Thoracic aorta (tissue), 2 donors: ENCODE measurements at places on chromosomes 12 and 14.

DNA sequence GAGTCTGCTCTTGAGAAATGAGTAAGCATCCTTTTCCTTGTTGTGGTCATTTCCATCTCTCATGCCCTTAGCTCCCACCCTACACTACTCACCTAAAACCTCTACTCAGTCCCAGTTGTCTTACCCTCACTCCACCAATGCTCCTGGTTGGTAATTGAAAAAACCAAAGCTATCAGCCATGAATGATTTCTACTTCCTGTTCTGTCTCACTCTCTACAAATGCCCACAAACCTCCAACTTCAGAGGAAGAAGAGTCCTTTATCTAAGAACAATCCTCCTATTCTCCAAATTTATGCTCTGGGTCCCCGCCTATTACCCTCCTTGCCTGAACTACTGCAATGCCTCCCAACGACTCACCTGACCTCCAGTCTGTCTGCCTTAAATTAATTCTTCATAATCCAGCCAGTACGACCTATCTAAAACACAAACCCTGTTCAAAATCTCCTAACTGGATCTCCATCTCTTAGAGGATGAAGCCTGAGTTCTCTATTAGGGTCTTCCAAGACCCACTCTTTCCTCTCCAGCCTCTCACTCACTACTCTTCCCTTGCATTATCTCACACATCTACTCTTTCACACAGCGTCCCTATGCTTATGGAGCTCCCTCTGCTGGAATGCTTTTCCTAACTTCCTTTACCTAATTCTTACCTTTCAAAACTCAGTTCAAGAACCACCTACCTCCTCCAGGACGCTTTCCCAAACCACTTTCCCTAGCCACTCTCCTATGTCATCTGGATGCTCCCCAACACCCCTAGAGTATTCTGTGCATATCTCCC lies 2.2 kb downstream of the DHRS1 start:
- DNase-seq, result no peak

- no peak for DNase-seq
Observed at GRCh38 chr12:41942354-41942753, 202.3 kb downstream of the GXYLT1 start.

DNA sequence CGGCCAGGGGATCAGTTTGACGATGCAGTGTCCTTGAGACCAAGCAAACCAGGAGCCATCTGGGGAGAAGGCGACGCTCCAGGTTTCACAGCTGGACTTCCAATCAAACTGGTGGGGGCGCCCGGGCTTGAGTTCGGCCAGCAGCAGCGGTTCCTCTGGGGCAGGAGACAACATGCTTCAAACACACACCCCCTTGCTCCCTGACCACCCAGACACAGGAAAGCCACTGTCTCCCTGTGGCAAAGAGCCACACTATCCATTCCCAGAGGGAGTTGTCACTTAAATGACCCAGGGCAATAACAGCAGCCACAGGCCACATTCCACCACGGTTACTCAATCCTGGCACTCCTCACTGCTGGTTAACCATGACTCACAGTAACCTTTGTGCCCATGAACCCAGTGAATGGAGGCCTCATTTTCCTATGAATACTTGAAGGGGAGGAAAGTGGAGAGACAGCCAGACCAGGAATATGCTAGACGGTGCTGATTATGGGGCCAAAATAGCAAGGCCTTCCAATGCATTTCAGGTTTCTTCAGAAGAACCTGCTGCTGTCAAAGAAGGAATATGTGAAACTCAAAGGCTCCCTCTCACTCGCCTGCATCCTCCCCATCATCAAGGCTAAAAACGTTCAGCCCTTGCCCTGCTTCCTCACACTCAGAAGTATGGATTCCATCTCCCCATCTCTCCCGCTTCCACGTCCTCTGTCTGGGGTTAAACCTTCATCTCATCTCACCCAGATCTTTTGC lies 8.5 kb downstream of the WSB2 start:
- DNase-seq, result peak; percentile 79

- no peak for DNase-seq
Observed at GRCh38 chr14:89430391-89431236, 13.6 kb upstream of the FOXN3 start.

GRCh38 chr14:49545716-49546115 lies 40.5 kb downstream of the RPS29 start:
- DNase-seq, result no peak

DNA sequence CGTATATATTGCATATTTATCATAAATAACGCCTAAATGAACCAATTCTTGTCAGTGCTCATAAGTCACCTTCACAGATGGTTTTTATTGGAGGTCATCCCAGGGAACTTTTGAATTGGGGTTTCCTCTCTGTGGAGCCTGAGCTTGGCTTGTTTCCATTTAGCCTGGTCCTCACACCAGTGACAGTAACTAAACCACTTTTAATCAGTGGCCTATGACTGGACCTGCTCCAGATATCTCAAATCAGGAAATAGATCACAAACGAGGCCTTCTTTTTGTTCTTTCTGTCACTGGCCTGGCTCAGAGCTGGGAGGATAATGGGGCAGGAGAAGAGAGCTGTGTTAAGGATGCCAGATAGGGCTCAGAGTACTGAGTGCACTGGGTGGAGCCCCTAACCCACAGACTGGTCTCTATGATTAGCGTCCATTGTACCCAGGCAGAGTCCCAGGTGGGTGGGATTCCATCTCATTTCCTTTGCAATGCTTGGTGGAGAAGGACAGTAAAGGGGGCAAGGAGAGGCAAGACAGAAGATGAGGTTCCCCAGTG lies 92.4 kb downstream of the NUAK1 start:
- no peak for DNase-seq

DNA sequence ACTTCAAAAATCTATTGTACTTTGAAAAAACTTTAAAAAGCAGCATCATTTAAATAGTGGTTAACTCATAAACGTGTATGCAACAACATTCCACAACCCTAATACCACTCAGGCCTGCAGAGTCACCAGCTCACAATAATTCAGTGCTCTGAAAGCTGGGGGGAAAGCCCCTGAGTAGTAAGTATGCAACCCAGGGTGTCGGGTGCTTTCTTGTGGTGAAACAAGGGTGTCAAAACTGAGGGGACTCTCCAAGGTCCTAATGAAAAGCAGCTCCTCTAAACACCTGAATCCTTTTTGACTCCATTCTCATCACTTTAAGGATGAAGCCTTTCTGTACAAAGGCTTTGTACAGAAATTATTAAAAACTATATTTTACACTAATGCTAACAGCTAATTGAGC lies 33.7 kb downstream of the FGFR1OP2 start:
- no peak for DNase-seq

GRCh38 chr14:91968280-91968679 lies 20.8 kb upstream of the FBLN5 start:
- DNase-seq, result no peak

DNA sequence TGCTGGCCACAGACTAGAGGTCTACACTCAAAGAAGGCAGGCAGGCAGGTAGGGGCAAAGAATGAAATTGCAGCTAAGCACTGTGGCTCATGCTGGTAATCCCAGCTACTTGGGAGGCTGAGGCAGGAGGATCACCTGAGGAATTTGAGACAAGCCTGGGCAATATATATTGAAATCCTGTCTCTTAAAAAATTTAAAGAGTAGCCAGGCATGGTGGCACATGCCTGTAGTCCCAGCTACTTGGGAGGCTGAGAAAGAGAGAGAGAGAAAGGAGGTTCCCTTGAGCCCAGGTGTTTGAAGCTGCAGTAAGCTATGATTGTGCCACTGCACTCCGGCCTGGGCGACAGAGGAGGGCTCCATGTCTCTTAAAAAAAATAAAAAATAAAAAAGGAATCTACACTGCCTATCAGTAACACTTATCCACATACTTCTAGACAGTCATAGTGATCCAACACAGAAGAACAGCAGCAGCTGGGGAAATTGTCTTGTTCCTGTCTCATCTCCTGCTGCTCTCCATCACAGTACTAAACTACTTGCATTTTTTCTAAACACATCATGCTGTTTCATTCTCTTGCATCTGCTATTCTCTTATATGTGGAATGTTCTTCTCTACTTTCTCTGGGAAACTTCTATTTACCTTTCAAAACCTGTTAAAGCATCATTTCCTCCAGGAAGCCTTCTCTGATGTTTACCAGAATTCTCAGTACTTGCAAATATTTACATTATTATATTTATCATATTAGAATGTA lies 57.2 kb downstream of the ATF7 start:
- DNase-seq, result no peak

DNA sequence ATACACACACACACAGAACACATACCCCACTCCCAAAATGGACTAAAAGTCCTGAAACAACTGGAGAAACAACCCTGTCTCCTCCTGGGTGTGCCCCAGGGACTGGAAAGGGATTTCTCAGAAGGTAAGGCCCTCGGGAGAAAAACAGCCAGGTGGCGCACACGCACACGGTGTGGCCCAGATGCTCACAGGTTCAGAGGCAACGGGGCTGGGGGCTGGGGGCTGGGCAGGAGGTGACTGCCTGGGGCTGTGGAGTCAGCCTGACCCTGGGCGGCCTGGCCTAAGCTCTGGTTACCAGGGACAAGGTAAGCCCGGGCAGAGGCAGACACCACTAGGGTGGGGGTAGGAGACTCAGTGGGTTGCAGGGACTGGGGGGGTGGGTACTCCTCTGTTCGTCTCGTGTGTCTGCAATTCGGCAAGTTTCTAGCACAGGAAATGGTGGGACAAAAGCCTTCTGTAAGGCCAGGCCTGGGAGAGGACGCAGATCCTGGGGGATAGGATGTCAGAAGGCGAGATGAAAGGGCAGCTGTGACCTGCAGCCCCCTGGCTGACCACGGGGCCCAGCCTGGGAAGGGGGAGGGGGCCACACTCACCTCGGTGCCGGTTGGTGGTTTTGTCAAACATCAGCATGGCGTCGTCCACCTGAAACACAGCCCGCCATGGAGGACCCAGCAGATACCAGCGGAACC lies 10.4 kb downstream of the MSI1 start:
- DNase-seq, result no peak

DNA sequence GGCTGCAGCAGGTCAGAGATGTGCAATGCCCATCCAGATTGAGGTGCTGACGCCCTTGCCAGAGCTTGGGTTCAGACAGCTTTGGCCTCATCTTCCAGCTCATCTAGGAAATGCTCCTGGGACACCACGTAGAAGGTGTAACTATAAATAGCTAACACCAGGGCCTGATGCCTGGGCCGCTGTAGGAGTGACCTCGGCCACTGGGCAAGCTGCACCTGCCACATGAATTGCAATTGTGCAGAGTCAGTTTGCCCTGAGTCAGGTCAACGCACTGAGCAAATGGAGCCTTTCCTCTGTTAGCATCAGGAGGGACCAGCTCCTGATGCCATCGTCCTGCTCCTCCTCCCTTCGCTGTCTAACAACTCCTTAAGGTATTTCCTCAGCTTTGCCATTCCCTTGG lies 17.4 kb upstream of the DNM1L start:
- DNase-seq, result no peak

GRCh38 chr14:56894591-56894991 lies 84.3 kb upstream of the OTX2 start:
- no peak for DNase-seq

GRCh38 chr14:89586258-89587135 lies 169.5 kb upstream of the FOXN3 start:
- DNase-seq, result no peak

DNA sequence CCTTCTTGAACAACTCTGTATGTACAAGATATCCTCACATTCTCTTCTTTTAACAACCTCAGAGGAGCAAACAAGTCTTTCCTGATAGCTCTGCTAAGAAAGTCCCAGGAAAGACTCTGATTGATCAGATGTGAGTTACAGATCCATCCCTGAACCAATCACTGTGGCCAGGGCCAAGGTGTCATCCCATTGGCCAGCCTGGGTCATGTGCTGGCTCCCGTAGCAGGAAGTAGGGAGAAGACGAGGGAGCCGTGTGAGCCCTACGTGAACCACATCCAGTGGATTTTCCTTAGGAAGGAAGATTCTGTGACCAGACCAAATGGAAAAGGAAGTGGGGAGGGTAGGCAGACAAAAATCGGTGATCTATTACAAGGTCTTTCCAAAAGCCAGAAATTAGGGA lies 5.6 kb downstream of the P2RX7 start:
- no peak for DNase-seq

DNA sequence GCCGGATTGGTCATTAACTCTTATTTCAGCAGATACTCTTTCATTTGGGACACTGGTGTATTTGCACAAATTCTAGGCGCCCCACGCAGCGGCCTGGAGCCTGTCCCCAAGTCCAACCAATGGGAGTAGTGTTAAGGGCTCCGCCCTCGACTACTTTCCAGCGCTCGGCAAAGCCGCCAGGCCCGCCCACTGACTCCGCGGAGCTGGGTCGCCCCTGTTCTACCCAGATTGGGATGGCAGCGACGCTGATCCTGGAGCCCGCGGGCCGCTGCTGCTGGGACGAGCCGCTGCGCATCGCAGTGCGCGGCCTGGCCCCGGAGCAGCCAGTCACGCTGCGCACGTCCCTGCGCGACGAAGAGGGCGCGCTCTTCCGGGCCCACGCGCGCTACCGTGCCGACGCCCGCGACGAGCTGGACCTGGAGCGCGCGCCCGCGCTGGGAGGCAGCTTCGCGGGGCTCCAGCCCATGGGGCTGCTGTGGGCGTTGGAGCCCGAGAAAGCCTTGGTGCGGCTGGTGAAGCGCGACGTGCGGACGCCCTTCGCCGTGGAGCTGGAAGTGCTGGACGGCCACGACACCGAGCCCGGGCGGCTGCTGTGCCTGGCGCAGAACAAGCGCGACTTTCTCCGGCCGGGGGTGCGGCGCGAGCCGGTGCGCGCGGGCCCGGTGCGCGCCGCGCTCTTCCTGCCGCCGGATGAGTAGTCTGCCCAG lies at the start of gene ACOT6:
TSS of gene ACOT6 (plus strand) at position 179 of the 707 bp plus-strand sequence. CDS start at position 234, 55 bp downstream.
- DNase-seq, result peak; percentile 9

- no peak for DNase-seq
Observed at GRCh38 chr14:103613517-103613916, 15.5 kb upstream of the KLC1 start.

DNA sequence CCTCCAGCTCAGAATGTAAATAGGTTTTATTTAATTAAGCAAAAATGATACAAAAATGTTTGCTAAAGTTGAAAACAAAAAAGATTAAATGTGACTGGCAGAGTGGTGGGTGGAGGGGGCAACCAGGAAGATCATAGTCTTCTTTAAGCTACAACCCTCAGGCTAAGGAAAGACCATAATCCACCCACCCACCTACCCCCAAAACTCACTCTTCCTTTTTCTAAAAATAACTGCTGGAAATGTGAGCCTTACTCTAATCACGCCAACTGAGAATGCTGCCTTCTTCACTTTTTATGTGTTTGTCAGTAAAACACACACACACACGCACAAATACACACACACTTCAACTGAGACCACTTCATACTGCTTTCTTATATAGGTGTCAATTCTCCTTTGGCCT lies 230.0 kb upstream of the EGLN3 start:
- no peak for DNase-seq

- DNase-seq, result no peak
Observed at GRCh38 chr12:130493951-130494350, 156.3 kb downstream of the PIWIL1 start.

GRCh38 chr12:130249376-130249775 lies 87.1 kb downstream of the FZD10 start:
- no peak for DNase-seq

GRCh38 chr12:54393743-54394142 lies 9.2 kb upstream of the ZNF385A start:
- DNase-seq, result no peak

DNA sequence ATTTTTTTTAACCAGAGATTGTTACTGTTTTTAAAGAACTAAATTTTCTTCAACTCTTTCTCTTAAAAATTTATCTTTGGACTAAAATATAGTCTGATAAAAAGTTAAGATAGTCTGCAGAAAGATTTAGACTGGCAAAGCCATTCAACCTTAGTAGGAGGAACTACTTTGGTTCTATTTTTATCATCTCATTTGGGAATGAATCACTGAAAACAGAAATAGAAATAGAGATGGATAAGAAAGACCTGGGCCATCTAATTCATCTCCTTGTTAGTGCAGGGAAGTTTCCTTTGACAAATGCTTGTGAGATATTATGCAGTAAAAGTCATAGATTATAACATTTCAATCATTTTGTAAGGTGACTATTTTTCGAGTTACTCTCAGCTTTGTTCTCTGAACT lies 263.2 kb upstream of the NPAS3 start:
- DNase-seq, result no peak
